Stimulated activated CD8-positive, alpha-beta memory T cell treated with anti-CD3 and anti-CD28 coated beads, Interleukin-7, amount 100 ng/mL, for 1 hour (primary cell): ENCODE measurements at places on chromosomes 4 and X.

GRCh38 chr4:5166377-5166776 is 115.1 kb downstream of the STK32B start:
- no peak for DNase-seq

- DNase-seq, result no peak
Observed at GRCh38 chr4:13633671-13634070, 6.1 kb upstream of the BOD1L1 start.

DNA sequence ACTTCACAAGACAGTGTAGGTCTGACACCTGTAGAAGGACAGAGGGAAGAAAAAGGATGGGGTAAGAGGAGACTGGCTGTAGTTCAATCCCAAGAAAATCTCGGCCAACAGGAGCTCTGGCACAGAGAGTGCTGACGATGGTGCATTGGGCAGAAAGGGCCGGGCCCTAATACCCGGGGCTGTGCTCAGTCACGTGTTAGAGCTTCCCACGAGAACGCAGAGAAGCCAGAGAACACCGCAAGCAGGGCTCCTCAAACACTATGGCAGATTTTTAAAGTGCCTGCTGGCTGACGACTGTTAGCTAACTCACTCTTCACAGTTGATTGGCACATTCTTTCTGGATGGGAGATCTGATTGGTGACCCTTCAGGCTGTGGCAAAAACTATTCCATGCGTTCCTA is 35.5 kb downstream of the EREG start:
- no peak for DNase-seq

- DNase-seq, result no peak
Observed at GRCh38 chrX:153490217-153490930, 4.4 kb upstream of the BGN start.

DNA sequence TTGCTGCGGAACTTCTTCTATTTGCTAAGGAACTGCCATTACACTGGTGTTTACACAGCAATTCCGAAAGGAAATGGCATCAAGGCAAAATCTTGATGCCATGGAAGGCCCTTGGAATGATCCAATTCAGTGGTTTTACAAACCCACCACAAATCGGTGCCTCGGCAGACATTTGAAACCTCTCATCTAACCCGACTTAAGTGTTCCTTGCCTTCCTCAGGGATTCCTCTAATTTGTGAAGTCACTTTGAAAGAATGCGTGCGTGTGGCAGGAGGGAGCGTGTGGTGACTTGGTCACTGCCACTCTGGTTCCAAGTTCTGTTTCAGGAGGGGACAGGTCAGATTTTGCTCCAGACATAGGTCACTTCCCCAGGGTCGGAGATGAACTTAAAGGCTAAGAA is 4.8 kb downstream of the NOP14 start:
- no peak for DNase-seq

DNA sequence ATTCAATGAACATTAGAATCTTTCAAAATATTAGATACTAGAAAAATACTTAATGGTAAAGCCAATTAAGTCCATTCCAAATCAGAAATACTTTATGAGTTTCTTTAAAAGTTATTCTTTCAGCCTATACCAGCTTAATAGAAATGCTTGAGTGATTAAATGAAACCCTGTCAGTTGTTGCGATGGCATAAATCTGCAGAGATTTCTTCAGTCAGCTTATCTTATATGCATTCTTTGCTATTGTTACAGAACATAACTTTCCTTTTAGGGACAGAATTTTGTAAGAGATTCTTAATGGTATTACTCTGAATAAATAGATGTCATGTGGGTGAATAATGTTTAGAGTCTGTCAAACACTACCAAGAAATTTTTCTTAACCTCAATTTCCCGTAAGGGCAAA is 325.0 kb upstream of the HAND2 start:
- no peak for DNase-seq

DNA sequence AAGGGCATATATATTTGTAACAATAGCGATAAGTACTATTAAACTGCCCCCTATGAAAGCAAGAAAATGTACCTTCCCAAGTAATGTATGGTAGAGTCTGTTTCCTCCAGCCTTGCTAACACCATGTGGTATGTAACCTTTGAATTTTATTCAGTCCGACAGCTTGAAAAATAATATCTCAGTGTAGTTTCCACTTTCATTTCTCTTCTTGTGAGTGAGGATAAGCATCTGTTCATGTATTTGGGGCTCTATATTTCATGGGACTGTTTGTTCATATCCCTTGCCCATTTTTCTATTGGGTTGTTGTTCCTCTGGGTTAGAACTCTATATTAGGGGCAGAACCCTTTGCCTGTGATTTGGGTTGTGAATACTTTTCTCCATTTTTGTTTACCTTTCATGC is 58.3 kb downstream of the USP38 start:
- DNase-seq, result no peak

DNA sequence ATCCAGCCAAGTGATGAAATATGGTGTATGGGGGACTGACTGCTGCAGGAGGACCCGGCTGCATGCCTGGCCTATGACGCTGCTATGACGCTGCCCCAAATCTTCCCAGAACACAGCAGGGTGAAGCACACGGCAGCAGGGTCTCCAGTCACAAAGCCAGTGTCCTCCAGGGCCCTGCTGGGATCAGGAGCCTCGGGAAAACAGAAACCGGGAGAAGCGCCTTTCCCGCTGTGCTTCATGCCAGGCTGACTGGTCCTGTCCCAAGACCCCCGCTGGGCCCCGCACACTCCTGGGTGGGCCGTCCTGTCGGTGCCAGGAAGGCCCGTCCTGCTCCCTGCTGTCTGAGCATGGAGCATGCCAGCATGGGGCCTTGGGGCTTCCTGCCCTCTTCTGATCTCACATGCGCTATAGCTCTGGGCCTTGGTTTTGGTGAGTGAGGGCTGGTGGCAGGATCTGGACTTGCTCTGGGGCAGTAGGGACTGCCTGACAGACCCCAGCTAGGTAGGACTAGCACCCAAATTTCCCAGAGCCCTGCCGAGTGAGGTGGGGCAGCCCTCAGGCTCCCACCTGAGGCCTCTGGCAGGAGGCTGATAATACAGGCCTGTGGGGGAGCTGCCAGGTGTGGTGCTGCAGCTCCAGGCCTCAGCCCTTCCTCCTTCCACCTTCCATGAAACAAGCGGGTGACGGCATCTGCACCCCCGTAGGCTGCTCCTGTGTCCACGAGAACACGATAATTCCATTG is 64.0 kb downstream of the ACOX3 start:
- no peak for DNase-seq

- no peak for DNase-seq
Observed at GRCh38 chrX:130094696-130095095, 15.6 kb downstream of the ELF4 start.

DNA sequence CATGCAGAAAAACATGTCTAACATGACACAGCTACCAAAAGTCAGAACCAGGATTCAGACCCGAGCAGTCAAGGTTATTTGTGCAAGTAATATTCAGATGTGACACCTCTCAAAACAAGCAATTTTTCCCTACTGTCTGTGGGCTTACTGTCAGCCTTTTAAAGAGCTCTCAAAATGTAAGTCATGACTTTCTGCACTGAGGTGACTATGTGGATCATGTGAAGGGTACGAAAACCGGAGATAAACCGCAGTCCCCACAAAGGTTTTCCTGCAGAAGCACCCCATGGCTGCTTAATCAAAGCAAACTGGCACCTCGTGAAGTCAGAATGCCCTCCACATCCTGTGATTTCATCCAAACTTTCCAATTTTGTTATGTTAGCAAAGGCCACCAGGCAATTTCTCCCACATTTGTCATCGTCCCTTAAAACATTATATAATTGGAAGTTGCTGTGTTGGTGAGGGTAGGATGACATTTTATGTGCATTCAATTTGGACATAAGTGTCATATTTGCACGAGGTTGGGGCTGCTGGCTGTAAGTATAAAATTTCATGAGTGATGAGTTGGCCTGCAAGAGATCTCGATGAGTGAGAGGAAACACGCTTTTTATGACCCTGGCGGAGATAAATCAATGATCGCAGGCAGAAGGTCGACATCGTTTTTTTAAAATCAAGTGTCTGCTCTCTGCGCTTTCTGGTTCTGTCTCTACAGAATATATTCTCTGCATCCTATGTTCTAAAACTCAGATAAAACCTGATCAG is 161.2 kb downstream of the STK32B start:
- DNase-seq, result no peak

- no peak for DNase-seq
Observed at GRCh38 chr4:77652237-77652897, 46.7 kb downstream of the CXCL13 start.

DNA sequence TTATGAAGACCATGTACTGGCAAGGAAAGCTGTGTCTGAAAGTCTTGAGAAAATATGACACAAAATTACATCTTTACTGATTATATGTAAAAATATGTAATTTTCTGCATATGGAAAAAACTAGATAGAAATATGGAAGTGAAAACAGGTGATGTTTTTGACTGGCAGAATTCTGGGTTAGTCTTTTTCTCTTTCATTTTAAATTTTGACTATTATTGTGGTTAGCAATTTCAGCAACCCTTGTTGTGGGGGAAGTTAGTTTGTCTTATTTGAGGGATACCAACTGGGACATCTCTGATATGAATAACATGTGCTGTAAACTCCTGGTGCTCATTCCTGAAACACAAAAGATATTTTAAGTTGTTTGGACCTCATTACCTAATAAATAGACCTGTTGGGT is 49.9 kb upstream of the CPEB2 start:
- DNase-seq, result no peak

GRCh38 chr4:182826391-182826790 is 90.8 kb downstream of the DCTD start:
- DNase-seq, result no peak

DNA sequence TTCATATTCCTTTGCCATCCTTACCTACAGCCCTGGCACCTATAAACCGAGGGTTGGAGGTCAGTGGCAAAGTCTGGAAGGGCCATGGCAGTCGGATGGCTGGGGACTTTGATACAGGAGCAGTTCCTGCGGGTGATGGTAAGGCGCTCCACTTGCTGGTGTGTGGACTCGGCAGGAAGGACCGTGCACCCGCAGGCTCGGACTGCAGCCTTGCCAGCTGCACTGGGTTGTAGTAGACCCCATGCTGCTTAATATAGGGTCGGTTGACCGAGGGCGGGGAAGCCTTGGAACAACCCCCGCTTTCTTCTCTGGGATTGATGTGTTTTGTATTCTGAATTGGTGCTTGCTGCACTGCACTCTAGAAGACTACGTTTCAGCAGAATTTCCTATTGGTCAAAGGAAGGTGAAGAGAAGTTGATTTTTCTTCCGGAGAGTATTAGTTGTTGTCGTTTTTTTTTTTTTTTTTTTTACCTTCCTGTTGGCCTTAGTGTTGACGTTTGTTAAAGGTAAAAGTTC is 638 bp downstream of the BLTP1 start:
- DNase-seq, result peak; percentile 7

- no peak for DNase-seq
Observed at GRCh38 chrX:10008483-10009056, 41.4 kb downstream of the CLDN34 start.

GRCh38 chrX:141176586-141177451 is at the start of gene LDOC1:
Gene LDOC1, minus strand, starts transcription at chrX:141177129. Its CDS starts 108 bp downstream, at chrX:141177021.
- peak; percentile 30 for DNase-seq

DNA sequence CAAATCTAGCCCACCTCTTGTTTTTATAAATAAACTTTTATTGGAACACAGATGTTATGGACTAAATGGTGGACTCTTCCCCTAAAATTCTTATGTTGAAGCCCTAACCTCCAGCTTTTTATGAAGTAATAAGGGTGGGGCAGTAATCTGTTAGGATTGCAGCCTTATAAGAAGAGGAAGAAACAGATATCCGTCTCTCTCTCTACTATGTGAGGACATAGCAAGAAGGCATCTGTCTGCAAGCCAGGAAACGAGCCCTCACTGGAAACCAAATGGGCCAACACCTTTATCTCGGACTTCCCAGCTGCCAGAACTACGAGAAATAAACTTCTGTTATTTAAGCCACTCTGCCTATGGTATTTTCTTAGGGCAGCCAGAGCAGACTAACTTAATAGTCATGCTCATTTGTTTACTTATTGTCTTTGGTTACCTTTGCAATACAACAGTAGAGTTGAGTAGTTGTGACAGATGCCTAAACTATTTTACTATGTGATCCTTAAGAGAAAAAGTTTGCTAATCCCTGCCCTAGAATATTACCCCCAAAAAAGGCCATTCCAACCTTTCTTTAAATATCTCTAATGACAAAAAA is 67.4 kb downstream of the MANBA start:
- DNase-seq, result no peak

GRCh38 chrX:112913807-112914206 is 73.2 kb upstream of the AMOT start:
- no peak for DNase-seq

DNA sequence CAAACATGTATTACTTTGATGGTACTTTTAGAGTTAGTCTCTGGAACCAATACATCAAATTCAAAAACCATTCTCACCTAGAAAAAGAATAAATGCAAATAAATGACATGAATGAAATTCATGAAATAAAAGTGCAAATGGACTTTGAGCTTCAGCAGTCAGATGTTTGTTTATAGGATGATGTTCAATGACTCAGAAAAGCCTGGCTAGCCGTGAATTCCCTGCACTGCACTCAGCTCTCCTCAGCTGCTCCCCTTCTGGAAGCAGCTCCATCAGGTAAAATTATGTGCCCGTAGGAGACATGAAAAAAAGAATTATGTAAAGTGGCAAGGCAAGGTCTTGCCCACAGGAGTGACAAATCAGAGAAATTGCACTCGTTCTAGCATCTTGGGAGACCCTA is 390.6 kb downstream of the GPM6A start:
- DNase-seq, result no peak

GRCh38 chrX:53677286-53677685 is 9.2 kb downstream of the HUWE1 start:
- DNase-seq, result no peak

DNA sequence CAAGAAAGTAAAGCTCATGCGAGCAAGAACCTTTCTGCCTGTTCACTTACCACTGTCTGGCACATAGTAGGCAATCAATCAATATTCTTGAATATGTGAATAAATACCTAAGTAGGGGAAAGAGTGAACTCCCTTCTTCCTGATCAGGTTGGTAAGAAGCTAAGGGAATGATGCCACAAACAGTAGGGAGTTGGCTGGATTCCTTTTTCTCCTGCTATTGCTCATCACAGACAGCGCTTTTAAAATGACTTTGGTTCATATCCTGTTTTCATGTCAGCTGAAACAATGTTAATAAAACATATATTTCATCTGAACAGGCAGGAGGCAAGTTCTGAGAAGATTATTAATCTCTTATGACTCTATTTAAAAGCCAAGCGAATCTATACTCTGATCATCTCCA is 99.2 kb downstream of the NSUN7 start:
- no peak for DNase-seq

- no peak for DNase-seq
Observed at GRCh38 chrX:88982933-88983332, 235.9 kb downstream of the CPXCR1 start.

- DNase-seq, result no peak
Observed at GRCh38 chr4:52592287-52592686, 66.8 kb downstream of the USP46 start.

GRCh38 chrX:55640854-55641253 is 17.7 kb downstream of the FOXR2 start:
- no peak for DNase-seq
